ENCODE measurements at places on chromosomes 4 and X. TPM values are rescaled to one million over a fixed set of nuclear protein-coding genes. Genes with fewer than 3 reads are reported as not detected.

DNA sequence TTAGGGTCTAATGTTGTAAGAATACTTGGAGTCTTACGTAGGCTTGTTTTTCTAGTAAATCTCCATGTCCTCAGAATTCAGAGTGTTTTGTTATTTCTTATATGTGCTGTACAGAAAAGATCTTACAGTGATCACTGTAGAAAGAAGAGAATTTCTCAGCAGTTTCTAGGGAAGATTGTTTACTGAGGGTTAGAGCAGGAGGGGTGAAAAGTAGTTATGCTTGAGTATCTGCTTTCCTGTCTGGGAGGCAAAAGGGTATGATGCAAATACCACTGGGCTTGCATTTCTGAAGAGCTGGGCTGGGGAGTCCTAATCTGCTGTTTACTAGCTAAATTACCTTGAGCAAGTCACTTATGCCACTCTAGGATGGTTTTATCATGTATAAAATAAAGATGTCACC, 78.2 kb downstream of the BEND4 start:
- no peak for DNase-seq

DNA sequence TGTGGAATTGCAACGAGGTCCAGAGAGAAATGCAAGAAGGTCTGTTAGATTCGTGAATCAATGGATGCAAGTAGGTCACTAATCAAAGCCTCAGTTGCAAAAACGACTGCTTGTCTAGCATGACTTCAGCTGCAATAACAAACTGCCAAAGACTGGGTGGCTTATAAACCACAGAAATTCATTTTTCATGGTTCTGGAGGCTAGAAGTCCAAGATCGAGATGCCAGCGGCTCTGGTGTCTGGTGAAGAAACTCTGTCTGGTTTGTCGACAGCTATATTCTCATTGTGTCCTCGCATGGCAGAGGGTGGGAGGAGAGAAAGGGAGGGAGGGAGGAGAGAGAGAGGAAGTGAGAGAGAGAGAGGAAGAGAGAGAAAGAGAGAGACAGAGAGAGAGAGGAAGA, 114.7 kb downstream of the MXRA5 start:
- DNase-seq, result no peak

The BTK gene
- polyA plus RNA-seq, result 2.3 TPM

The PF4V1 gene
- polyA plus RNA-seq, result not detected

DNA sequence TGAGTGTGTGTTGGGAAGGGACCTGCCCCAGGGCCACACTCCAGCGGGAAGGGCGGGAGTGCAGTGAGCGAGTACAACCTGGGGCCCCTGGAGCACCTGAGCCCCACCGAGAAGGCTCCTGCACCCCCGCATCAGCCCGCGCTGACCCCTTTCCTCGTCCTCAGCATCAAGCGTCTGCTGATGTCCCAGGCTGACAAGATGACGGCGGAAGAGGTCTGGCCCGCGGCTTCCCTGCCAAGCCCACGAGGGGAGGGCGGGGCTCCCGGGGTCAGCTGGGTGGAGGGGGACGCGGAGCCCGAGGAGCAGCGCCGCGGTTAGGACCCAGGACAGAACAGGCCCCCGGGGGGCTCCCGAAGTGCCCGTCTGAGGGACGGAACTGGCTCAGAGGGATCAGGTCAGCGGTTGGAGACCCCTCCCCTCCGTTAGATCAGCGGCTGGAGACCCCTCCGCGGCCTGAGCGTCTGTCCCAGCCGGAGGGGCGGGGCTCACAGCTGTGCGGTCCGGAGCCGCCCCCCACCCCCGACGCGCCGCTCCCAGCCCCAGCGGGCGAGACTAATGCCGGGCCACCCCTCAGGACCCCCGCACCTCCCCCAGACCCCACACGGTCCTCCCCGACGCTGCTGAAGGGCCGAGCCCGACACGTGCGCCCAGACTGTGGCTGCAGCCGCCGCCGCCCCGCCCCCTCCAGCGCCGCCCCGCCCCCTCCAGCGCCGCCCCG, 6.7 kb downstream of the MYL5 start:
- no peak for DNase-seq

- DNase-seq, result no peak
Measured at GRCh38 chrX:11050013-11050412, 61.1 kb upstream of the HCCS start.

GRCh38 chrX:2679534-2680485, 11.3 kb upstream of the CD99 start:
- no peak for DNase-seq

The CT47B1 gene
- polyA plus RNA-seq, result not detected

- DNase-seq, result no peak
Measured at GRCh38 chr4:72768364-72768763, 199.3 kb upstream of the ADAMTS3 start.

DNA sequence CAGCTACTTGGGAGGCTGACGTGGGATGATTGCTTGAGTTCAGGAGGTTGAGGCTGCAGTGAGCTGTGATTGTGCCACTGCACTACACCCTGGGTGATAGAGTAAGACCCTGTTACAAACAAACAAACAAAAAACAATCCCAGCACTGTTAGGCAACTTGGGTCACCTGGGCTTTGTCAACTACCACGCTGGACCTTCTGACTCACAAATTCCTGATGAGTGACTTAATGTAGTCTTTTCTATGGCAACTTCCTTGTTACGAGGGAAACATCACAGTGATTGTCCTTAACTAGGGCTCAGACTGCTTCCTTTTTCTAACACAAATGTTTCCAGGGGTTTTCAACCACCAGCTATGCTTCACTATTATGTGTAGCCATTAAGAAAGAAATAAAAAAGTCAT, 128.8 kb upstream of the GPC4 start:
- no peak for DNase-seq

DNA sequence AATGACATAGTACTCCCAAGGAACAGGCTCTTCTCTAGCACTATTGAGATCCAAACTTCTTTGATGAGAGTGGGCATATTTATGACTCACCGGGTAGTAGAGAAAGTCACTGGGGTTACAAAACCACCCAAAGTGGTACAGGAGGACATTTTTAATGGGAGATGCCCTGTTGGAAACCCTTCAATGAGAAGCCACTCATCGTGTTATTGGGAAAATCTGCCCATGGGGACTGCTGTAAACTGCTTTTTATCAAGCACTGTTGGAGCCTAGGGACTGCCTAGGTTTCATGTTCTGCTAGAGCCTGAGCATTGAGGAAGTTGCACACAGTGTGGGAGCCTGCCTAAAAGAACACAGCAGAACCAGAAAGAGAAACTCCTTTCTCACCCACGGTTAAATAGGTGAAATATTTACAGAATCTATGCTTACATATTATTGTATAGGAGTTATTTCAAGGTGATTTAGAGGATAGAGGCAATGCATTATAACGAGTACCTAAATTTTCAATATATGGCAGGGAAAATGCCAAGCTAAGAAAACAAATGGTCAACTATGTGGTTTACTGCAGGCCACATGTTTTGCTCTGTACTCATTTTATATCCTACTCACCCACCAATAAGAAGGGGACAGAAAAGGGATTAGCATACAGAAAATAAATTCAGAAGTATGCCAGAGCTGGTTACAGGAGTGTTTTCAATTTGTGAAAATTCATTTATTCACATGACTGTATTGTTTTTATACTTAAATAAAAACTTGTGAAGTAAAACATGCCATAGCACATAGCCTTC, 559.1 kb downstream of the FSTL5 start:
- DNase-seq, result no peak

DNA sequence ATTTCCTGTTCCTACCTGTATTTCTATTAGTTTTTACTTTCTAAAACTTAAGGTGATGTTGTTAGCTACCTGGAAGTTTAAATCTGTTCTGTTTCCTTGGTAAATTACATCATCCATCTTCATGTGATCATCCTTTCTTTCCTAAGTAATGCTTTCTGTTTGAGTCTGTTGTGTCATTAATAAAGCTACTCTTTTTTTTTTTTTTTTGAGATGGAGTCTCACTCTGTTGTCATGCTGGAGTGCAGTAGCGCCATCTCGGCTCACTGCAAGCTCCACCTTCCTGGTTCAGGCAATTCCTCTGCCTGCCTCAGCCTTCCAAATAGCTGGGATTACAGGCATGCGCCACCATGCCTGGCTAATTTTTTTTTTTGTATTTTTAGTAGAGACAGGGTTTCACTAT, 73.3 kb downstream of the FIP1L1 start:
- DNase-seq, result no peak

GRCh38 chr4:548976-549375, 27.1 kb downstream of the TMEM271 start:
- no peak for DNase-seq

DNA sequence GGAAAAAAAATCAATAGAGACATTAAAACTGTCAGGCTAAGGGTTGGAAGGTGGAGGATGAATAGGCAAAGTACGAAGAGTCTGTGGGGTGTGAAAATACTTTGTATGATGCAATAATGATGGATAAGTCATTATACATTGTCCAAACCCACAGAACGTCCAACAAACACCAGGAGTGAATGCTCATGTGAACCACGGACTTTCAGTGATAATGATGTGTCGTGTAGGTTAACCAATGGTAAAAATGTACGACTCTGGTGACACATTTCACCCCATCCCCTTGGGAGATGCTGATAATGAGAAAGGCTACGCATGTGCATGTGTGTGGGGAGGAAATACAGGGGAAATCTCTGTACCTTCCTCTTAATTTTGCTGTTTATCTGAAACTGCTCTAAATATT, 665.2 kb downstream of the FAT4 start:
- DNase-seq, result no peak

GRCh38 chr4:109872950-109873656, 25.2 kb downstream of the LRIT3 start:
- no peak for DNase-seq

The ARHGAP6 gene
- 15.0 TPM for polyA plus RNA-seq

DNA sequence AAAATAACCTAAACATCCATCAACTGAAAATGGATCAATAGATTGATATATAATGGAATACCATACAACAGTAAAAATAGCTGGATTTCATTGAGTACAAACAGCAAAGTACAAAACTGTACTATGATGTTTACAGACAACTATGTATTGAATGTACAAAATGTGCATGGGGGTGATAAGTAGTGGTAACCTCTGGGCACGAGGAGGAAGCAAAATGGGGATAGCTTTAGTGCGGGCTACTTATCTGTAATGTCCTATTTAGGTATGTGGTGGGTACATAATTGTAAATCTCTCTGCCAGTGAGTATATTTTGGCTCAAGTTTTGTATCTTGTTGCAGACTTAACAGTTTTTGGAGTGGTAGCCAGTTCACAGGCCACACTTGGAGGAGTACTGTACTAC, 123.6 kb downstream of the STAG2 start:
- no peak for DNase-seq

DNA sequence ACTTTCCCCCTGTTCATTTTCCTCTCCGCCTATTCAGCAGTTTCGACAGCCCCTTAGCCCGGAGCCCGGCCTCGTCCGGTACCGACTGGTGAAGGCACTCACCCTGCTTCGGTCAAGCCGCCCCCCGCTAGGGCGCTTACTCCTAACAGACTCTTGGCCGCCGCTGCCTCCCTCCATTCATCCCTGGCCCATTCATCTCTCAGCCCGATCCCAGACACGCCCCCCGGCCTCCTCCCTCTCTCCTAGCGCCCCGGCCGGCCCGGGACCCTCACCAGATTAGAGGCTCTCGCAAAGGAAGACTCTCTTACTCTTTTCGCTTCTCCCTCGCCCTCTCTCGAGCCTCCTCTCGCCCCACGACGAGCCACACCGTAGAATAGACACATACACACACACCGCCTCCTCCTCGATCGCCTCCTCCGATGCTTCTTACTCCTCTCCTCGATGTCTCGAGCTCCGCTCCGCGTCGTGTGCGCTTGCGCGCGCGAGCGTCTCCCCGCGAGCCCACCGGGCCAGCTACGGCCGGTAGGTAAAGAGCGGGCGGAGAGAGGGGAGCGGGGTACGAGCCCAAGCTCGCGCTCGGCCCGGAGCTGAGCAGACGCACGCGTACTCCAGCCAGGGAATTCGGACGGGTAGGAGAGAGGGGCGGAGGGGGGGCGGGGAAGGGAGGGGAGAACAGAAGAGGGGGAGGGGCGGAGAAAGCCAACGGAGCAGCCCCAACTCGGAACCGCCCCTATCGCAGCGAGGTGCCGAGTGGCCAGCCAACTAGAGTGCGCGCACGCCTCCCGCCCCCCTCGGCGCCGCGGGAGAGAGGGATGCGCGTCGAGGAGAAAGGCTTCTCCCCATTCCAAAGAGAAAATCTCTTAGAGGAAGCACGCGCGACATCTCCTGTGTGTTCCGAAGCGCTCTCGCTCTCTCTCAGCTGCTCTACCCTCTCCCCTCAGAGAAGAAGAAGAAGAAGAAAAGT, at the start of gene WNK3:
Gene WNK3 (minus strand): TSS at position 633 of the 964 bp plus-strand sequence.
- DNase-seq, result peak; percentile 85

- no peak for DNase-seq
Measured at GRCh38 chr4:48212165-48212564, 57.5 kb downstream of the TEC start.

- no peak for DNase-seq
Measured at GRCh38 chr4:17664755-17665154, 50.3 kb downstream of the MED28 start.

- DNase-seq, result no peak
Measured at GRCh38 chr4:98444371-98444770, 183.2 kb downstream of the RAP1GDS1 start.

The TXK gene
- polyA plus RNA-seq, result 3.7 TPM

The BANK1 gene
- 2.8 TPM for polyA plus RNA-seq

DNA sequence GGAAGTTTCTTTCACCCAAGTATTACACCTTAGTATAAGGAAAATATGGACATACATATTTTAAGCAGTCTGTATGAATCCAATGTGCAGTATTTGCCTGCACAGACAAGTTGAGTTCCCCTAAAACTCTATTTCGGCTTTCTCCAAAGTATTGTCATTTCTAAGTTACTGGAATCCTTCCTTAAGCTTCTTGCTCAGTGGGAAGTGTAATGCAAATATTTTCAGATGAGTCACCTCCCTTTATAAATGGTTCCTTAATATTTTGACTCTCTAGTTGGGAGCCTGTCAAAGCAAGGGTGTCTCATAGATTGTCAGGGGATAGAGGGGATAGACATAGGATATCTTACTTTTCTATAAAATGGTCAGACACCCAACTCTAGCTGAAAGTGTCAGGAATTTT, 178.6 kb downstream of the NAA11 start:
- DNase-seq, result no peak

The DRP2 gene
- 2.3 TPM for polyA plus RNA-seq

GRCh38 chr4:8662776-8663175, 70.2 kb downstream of the CPZ start:
- DNase-seq, result no peak

The AFAP1 gene
- 21.7 TPM for polyA plus RNA-seq
